ENCODE measurements at places on chromosomes 16 and 17.

- peak; percentile 65 for DNase-seq
These were observed 322.0 kb downstream of the MAF start for GRCh38 chr16:79278506-79278905.

DNA sequence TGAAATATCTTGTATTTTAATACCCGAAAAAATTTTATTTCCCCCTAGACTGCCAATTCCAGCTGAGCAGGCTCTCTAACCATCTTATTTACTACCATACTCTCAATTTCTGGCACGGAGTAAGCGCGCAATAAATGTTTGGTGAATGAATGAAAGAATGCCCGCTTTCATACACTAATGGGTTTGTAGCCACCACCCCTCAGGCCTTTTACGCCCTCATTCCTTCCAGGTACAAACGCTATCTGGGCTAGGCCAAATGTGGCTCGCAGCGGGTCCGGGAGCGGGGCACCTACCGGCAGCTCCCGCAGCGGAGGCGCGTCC is 536 bp upstream of the PLD2 start:
- DNase-seq = no peak

- no peak for DNase-seq
These were observed 187.8 kb downstream of the RAB11FIP4 start for GRCh38 chr17:31579265-31579664.

DNA sequence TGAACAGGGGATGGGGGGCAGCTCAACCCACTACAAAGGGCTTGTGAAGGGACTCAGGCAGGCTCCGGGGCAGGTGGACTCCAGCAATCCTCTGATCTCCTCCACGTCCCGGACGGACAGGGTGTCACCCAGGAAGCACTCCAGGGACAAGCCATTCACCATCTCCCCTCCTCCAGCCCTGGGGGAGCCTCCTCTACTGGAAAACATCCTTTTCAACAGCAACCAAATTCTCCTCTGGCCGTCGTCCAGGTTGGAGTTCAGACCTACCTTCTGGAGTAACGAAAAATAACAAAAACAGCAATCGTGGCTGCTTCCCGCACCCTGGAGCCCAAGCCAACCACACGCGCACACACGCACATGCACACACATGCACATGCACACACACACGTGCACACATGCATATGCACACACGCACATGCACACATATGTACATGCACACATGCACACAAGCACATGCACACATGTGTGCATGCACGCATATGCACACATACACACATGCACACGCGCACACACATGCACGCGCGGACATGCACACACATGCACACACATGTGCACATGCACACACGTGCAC is 8.9 kb upstream of the RBFOX3 start:
- DNase-seq = no peak

- no peak for DNase-seq
These were observed 43.3 kb downstream of the RANBP10 start for GRCh38 chr16:67763066-67763465.

- DNase-seq = no peak
These were observed 42.6 kb downstream of the SIAH1 start for GRCh38 chr16:48342591-48342990.

- DNase-seq = no peak
These were observed 9.0 kb downstream of the NTHL1 start for GRCh38 chr16:2038382-2039231.

- no peak for DNase-seq
These were observed 33.3 kb downstream of the RHBDL3 start for GRCh38 chr17:32298721-32299579.

DNA sequence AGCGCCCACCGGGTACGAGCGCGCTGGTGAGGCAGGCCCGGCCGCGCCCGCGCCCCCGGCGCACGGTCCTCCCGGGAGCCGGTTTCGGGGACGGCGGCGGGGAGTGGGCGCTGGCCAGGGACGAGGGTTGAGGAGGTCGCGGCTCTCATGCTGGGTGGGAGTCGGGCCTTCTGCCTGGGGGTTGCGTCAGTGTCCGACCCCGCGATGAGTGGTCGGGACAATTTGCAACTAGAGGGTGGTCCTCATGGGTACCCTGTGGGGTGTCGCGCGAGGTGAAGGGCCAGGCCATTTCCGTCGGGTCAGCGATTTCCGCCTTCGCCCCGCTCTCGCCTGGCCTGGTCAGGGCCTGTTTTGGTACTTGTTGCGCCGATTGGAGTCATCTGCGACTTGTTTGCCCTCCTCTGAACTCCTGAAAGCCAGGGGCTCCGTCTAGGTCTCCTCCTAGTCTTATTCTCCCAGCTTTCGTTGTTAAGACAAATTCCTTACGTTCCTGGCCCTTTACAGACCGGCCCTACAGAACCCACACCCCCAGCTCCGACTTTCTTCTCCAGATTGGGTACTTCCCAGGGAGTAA is 14.9 kb downstream of the NAA60 start:
- DNase-seq = no peak

- DNase-seq = no peak
These were observed 16.9 kb downstream of the MAP3K3 start for GRCh38 chr17:63639125-63639524.

DNA sequence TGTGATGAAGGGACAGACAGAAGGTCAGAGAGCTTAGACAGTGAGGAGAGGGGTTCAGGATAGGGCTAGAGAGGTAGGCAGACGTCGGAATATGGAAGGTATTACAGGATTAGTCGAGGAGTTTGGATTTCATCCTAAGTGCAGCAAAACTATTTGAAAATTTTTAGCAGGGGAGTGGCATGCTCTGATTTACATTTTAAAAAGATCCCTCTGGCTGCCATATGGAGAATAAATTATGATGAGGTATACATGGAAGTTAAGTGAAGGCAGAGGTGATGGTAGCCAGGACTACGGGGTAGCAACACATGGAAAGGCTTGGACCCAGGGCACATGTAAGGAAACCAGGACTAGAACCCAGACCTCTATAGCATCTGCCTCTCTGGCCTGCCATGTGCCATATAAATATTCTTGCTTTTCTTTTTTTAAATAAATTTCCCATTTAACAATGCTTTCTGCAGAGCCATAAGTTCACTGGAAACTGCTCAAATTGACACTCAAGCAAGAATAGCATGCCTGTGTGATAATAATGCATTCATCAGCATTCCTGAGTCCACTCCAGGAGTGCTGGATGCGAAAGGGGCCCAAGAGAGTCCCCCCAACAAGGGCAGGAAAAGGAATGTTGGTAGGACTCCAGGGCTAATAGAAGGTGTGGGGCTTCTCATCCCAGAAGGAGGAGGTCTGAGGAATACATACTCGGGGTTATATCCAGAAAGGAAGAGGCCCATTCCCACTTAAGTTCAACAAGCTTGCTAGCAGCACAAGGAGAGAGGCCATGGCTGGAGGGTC is 78.2 kb downstream of the HLF start:
- no peak for DNase-seq

DNA sequence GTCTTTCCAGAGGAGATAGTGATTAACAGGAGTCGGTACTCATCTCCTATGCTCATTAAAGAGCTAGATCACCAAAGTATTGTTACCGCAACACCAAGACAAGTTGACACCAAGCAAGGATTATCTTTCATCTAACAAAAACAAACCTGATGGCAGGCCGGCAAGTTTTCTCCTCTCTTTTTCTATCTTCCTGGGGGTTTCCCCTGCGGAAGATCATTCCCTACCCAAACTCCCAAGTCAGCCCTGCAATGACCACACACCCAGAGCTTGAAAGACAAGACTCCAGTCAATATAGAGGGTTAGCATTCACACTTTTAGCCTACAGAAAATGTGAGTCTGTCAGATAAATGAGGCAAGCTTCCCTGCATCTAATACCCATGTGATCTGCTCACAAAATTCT is 312.1 kb downstream of the SOX9 start:
- DNase-seq = no peak

GRCh38 chr17:2410951-2411350 is 10.1 kb upstream of the MNT start:
- DNase-seq = no peak

DNA sequence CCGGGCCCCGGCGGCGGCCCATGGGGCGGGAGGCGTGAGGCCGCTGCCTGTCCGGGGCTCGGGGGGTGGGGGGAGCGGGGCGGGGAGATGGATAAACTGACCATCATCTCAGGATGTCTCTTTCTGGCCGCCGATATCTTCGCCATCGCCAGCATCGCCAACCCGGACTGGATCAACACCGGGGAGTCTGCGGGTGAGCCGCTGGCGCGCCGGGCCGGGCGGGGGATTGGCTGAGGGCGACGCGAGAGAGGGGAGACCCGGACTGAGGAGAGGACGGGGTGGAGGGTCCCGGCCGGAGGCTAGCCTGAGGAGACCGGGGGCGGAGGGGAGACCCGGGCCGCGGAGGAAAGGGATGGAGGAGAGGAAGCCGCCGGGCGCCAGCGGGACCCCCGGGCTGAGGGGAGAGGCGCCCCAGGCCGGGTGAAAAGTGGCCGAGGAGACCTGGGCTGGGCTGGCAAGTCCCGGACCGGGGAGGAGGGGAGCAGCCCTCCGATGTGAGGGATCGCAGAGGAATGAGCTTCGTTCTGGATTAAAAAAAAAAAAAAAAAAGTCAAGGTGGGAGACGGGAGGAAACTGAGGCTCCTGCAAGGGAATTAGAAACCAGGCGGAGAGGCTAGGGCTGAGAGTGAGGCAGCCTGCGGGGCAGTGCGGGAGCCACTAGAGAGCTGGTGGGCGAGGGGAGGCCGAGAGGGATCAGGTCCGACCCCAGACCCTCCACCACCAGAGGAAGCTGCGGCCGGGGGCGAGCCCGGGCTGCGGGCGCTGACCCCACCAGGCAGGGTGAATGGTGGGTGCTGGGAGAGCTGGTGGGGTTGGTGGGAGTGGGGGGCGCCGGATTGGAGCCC is 526 bp downstream of the MOSMO start:
- DNase-seq = no peak

- DNase-seq = peak; percentile 71
These were observed 631 bp downstream of the KREMEN2 start for GRCh38 chr16:2964475-2965336.

DNA sequence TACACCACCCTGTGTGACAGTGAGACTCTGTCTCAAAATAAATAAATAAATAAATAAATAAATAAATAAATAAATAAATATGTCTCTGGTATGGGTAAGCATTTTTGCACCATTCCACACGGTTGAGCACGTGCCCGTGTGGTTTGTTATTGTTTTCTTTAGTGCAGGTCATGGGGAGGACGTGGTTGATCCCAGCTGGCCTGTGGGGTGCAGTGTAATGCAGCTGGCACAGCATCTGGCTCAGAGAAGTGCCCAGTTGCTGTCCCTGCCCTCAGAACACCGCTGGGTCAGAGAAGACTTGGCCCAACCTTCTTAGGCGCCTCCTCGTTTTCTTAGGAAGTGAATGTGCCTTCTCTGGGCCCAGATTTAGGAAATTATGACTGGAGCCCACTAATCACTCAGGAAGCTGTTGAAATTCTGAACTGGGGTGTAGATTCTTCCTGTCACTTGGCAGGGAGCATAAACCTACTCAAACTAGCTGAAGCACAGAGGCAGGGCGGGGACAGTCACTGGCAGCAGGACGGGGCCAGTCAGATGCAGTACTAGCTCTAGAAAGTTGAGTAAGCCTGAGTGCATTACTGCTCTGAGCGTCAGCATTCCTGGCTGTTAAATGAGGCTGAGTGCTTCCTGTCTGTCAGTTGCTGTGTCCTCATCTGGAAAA is 85.9 kb downstream of the SNX29 start:
- DNase-seq = no peak

- no peak for DNase-seq
These were observed 197.8 kb downstream of the CDH11 start for GRCh38 chr16:64924086-64924485.

GRCh38 chr17:81335773-81336157 is 40.7 kb upstream of the SLC38A10 start:
- no peak for DNase-seq

DNA sequence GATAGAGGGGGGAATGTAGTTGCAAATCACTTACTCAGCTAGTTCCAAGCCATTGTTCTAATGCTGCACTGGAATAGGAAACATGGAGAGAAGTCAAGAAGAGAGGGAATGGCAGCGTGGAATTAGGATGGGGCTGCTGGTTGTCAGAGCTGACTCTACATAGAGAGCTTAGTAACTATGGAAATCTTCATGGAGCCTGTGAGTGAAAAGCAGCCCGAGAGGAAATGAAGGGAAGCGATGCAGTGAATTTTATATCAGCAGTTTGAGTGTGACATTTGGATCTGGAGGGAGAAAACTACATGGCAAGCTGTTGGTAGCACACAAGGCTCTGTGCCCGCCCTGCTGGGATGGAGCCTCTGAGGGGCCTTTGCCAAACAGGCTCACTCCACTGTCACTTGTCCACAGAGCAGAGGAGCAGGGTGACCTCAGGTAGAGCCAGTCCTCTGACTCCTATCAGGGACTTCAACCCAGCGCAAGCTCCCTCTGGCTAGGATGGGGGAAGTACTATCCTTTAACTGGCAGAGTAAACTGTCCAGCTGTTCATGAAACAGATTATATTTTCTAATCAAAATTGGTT is 27.9 kb upstream of the PMFBP1 start:
- DNase-seq = no peak

DNA sequence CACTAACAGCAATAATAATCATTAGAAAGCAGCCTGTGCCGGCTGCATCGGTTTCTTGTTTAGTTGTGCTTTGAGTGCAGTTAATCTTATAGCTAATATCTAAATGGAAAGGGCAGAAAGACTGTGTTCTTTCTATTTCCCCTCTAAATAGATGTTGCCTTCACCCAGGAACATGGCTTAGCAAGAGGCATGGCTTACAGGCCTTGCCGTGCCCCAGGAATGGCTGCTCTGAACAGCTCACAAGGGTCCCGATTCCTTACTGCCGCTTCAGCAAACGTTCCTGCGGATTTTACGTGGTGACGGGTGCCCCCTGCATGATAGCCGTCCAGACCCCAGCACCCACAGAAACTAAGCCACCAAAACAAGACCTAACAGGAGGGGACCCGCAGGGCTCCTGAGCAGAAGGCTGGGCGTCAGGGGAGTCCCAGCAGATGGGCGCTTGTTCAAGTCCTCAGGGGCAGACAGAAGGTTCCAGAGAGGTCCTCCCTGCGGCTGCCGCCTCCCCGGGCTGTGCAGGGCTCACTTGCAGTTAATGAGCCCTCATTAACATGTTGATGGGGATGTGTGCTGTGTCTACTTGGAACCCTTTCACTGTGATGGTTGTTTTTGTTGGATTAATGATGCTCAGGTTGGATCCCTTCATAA is 52.5 kb upstream of the ENPP7 start:
- no peak for DNase-seq

- DNase-seq = no peak
These were observed 84.1 kb downstream of the TBC1D16 start for GRCh38 chr17:79951361-79952264.

- DNase-seq = no peak
These were observed 162.2 kb upstream of the ZNF267 start for GRCh38 chr16:31711344-31711845.

GRCh38 chr17:17987187-17987896 is 14.7 kb downstream of the DRC3 start:
- DNase-seq = no peak
